ENCODE measurements at places on chromosomes 4 and X.

- DNase-seq = no peak
These were observed 18.3 kb upstream of the PITX2 start for GRCh38 chr4:110641218-110641617.

GRCh38 chr4:124684301-124684700, 28.2 kb downstream of the ANKRD50 start:
- DNase-seq = no peak

- no peak for DNase-seq
These were observed 69.8 kb downstream of the HAUS3 start for GRCh38 chr4:2172161-2172560.

DNA sequence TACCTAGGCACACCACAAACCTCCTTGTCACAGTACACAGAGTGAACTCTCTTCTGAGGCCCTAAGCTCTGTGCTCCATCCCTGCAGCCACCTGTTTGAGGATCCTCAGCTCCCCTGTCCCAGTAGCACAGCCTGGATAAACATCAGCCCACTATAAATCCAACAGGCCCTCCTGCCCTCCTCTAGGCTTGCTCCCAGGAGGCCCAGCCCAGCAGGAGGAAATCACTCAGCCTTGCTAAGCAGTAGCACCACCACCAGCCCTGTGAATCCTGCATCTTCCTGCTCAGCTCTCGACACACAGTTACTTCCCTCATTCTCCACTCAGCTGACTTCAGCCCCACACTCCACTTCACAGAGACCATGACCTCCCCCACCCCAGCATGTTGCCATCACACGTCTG, 273.9 kb downstream of the BCOR start:
- DNase-seq = no peak

DNA sequence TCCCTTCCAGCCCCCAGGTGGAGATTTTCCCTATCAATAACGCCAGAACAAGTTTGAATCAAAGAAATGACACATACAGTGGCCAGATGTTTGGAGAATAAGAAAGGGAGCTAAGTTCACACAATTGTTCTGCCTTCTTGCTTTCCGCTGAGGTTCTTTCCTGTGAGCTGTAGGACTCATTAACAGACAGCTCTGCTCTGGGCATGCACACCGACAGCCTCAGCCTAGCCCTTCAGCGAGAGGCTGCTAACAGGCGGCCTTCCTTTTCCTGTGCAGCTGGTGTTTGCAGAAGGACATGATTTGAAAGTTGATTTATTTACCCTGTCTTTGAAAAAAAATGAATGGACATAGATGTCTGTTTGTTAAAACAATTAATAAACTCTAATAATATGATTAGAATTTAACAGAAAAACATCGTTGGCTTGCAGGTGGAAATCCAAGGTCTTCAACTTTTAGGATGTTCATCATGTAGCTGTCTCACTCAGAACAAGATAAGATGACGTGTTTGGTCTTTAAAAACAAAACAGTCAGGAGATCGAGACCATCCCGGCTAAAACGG, 183.3 kb downstream of the KDR start:
- no peak for DNase-seq

DNA sequence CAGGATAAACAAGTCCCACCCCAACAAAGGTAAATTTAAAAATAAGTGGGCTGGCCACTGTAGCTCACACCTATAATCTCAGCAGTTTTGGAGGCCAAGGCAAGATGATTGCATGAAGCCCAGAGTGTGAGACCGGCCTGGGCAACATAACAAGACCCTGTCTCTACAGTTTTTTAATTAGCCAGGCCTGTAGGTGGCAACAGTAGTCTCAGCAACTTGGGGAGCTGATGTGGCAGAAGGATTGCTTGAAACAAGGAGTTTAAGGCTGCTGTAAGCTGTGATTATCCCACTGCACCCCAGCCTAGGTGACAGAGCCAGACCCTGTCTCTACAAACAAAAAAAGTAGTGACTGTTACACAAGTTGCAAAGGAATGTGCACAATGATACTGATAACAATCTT, 74.6 kb upstream of the FAAH2 start:
- no peak for DNase-seq

DNA sequence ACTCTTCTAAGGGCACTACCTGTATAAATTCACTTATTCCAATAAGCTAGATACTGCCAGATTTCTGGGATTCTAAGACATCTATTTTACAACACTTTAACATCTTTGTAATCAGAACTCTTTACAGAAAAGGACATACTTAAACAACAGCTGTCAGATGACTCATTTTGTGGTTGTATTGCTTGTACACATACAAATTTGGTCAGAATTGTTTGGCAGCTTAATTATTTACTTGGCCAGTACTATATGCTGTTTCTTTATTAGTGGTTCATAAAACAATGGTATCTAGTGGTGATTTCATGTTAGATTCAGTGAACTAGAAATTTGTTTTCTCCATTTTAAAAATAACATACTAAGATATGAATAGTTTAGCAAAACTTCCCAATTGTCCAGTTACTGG, 27.2 kb downstream of the PALLD start:
- DNase-seq = no peak

GRCh38 chrX:147699061-147699460, 212.7 kb upstream of the FMR1 start:
- DNase-seq = no peak

DNA sequence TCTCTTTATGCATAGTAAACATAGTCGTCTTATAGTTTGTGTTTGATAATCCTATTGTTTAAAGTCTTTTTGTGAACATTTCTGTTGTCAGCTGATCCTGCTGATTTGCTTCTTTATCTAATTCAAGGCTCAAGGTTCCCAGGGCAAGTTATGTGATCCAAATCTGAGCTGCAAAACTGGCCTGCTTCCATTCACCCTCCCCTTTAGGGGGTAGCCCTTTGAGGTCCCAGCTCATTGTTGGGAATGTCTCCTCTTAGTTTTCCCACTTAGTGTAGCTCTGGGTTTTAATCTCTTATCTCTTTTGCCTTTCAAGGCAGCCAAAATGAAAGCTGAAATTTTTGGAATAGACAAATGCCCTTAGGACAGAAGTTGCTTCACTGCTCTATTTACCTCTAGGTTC, 40.2 kb upstream of the MAGED1 start:
- DNase-seq = no peak

- DNase-seq = no peak
These were observed 1530.9 kb upstream of the PABPC4L start for GRCh38 chr4:135732448-135732847.

DNA sequence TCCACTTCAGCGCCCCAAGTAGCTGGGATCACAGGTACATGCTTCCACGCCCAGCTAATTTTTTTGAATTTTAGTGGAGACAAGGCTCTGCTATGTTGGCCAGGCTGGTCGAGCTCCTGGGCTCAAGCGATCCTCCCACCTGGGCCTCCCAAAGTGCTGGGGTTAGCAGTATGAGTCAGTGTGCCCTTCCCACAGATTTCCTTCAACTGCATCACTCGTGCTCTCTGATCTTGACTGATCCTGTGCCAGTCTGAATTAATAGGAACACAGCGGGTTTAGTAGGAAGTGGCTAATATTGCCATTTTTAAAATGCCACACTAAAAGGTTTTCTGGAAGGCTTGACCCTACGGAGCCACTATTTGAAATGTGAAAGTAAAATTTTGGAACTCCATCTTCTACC, 4.3 kb upstream of the SHROOM2 start:
- DNase-seq = no peak

GRCh38 chr4:17066972-17067371, 168.5 kb upstream of the LDB2 start:
- DNase-seq = peak; percentile 63

DNA sequence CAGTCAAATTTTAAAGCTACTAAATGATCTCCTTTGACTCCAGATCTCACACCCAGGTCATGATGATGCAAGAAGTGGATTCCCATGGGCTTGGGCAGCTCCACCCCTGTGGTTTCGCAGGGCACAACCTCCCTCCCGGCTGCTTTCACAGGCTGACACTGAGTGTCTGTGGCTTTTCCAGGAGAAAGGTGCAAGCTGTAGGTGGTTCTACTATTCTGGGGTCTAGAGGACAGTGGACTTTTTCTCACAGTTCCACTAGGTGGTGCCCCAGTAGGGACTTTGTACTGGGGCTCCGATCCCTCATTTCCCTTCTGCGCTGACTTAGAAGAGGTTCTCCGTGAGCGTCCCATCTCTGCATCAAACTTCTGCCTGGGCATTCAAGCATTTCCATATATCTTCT, 845.2 kb downstream of the PCDH18 start:
- DNase-seq = no peak

- DNase-seq = no peak
These were observed 32.4 kb downstream of the SPANXN4 start for GRCh38 chrX:143058120-143058519.

- DNase-seq = no peak
These were observed 11.2 kb downstream of the CD40LG start for GRCh38 chrX:136659174-136659573.

DNA sequence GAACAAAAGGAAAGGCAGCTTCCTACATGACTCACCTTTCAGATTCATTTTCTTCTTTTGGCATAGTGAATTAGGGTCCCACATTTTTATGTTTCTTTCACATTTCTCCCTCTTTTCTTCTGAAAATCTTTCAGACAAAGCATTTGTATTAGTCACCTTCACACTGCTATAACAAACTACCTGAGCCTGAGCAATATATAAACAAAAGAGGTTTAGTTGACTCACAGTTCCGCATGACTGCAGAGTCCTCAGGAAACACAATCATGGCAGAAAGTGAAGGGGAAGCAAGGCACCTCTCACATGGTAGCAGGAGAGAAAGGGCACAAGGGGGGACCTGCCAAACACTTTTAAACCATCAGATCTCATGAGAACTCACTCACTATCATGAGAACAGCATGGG, 36.9 kb downstream of the MAGEA9 start:
- no peak for DNase-seq

DNA sequence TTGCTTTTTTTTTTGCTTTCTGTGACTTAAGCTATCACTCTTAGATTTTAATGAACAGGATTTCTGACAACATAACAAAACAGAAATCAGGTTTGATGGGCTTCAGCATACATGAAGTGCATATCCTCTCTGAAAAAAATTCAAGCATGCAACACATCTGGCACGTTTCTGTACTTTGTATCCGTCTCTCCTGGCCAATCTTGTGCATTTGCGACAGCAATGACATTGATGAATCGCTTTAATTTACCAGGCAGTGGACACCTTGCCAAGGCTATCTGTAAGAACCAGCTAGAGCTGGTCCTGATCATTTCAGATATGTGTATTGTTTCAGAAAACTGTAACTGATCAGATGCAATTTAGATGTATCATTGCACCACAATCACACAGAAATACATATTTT, 93.3 kb downstream of the CCSER1 start:
- no peak for DNase-seq

- no peak for DNase-seq
These were observed 4.5 kb upstream of the ZNF330 start for GRCh38 chr4:141216002-141216761.

- DNase-seq = no peak
These were observed 176.5 kb downstream of the AR start for GRCh38 chrX:67720344-67720743.

- no peak for DNase-seq
These were observed 6.0 kb downstream of the SMAD1 start for GRCh38 chr4:145487631-145488030.

DNA sequence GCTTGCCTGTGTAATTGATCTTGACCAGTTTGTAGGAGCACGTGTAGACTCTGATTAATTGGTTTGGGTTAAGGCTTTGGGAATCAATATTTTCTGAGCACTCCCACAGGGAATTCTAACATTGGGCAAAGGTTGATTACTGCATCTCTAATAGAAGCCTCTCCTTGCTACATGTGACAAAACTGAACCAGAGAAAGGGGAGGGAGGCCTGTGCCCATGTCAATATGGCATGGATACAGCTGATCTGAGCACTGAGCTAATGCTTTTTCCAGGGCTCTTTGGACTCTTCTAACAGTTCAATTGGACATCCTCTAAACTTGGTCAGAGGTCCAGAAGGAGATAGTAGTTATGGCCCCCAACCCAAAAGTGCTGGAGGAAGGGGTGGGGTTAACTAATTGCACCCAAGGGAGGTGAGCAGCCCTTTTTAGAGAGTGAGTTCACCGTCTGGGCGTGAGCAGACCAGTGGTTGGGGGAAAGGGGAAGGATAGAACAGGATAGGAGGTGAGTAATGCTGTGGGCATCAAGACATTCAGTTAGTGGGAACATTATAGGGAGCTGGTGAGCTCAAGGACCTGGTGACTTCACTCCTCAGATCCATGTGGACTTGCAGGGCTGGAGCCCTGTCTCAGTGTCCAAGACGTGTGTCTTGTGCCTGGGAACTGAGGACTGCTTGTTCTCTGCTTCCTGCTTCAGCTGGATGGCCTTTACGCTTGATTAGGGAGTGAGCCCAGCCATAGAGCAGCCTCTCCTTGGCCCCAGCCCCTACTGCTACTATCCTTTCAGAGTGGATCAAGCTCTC, 22.8 kb downstream of the MSN start:
- peak; percentile 7 for DNase-seq

GRCh38 chr4:153153339-153153871, 50.8 kb upstream of the TRIM2 start:
- DNase-seq = no peak

GRCh38 chr4:94653095-94653649, 104.6 kb upstream of the BMPR1B start:
- DNase-seq = no peak

DNA sequence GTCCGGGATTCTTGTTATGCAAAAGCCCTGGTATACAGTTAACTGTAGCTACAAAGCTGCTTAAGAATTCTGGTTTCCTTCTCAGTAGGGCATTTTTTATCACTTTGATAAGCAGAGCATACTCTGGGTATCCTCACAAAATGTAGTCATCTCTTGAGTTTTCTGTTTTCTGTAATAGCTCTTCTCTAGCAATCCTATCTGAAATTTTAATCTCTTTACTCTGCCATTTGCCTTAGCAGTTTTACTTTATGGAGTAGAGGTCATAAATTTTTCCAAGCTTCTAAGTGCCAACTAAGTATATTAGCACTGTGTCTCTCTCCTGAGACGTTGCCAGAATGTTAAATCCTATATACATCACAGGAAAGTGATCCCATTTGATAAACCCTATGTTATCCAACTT, 28.0 kb upstream of the BANK1 start:
- no peak for DNase-seq

GRCh38 chrX:129992181-129992580, 9.7 kb downstream of the BCORL1 start:
- no peak for DNase-seq

DNA sequence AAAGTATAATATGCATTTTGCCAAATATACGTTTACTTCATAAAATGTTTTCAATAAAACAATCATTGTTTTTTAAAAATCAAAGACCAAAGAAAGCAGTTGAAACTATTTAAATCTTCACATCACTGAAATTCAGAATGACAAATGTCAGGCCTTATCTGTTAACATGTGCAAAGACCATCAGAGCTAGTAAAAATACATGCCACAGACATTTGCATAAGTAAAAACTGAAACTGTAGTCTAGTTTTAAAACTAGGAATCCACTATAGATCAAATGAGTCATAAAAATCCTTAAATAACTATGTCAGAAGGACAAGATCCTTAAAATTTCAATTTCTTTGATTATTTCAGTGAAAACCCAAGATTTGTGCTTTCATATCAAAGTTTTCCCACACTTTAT, 24.8 kb downstream of the KLHL15 start:
- no peak for DNase-seq

- DNase-seq = no peak
These were observed 378.6 kb downstream of the UNC5C start for GRCh38 chr4:95170176-95170575.
